ENCODE measurements at places on chromosomes 12 and 14.

GRCh38 chr14:23154964-23155587 lies 28.4 kb downstream of the SLC7A8 start:
- no peak for DNase-seq

DNA sequence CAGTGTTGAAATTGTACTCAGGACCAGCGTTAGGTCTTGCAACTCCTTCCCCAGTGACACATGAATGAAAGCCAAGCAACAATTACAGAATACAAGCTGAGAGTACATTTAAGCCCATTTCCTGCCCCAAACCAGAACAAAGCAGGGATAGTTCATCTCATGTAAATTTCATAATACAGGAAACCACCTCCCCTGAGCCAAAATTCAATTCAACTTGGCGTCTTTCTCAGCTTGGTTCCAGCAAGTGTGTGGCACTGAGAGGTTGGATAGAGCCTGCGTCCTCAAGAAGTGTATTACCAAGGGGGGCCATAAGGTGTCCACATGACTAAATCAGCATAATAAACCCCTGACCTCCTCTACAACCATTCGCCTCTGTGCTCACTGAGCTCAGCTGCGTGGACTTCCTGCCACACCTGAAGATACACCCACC lies 278.9 kb upstream of the CRY1 start:
- no peak for DNase-seq

DNA sequence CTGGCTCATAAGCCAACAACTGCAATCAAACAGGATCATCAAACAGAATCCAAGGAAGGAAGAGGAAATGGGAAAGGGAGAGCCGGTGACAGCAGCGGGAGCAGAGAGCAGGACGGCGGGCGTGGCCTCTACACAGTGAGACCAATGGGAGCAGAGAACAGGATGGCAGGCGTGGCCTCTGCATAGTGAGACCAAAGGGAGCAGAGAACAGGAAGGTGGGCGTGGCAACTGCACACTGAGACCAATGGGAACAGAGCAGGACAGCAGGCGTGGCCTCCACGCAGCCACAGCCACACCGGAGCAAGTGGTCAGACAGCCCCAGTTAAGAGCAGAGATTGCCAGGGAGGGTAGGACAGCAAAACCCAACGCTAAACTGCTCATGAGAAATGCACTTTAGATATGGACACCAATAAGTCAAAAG lies 16.4 kb downstream of the LRCOL1 start:
- DNase-seq, result peak; percentile 97

- DNase-seq, result no peak
Measured at GRCh38 chr14:105095236-105095805, 30.1 kb upstream of the GPR132 start.

- peak; percentile 28 for DNase-seq
Measured at GRCh38 chr12:13326076-13326475, 129.6 kb downstream of the EMP1 start.

DNA sequence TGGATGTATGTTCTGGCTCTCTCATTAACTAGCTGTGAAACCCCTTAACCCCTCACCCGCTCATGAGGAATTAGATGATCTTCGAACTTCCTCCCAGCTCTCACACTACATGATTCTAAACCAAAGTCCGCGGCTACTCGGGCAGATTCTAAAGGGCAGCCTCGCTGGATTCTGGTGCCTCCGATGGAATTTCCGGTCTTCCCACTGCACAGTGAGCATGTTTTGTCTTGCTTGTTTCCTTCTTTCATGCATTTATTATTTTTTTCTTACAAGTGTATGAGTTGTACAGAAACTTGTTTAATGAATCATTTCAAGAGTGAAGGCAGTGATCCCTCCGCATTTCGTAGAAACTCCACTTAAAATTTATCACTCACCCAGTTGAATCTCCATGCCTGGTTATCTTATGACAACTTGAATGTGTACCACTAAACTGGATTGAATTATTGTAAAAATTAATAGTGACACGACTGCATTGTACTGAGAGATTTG lies 4.5 kb upstream of the HCAR3 start:
- DNase-seq, result no peak

DNA sequence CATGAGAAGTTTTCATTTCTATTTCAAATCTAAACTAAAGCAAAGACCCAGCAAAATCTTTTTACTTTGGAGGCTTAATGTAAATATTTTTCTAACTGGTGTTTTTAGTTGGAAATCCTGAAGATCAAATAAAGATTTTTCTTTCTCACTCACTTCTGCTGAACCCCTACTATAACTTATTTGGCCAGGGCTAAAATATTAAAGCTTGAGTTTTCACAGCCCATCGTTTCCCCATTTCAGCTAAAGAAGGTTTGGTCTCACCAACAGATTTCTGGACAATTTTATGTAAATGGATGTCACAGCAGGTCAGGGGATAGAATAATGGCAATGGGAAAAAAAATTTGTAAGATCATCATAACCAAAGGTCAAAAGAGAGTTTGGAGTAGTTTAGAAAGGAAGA lies 92.7 kb upstream of the DCN start:
- no peak for DNase-seq

DNA sequence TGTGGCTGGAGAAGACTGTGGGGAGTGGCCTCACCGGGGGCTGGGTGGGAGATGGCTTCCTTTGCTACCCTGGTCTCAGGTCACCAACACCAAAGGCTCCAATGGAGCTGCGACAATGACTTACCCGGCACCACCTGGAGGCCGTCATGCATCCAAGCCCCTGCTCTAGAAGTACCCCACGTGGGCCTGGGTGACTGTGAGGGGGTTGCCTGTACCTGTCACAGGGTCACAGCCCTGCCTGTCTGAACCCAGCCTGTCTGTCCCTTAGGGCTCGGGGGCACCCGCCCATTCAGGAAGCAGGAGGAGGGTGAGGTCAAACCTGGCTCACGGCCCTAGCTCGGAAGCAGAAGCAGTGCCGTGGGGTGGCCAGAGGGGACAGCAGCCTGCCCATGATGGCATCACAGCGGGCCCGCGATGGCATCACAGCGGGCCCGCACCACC lies 18.9 kb downstream of the ABCB9 start:
- no peak for DNase-seq

- no peak for DNase-seq
Measured at GRCh38 chr12:114919479-114919878, 235.5 kb upstream of the TBX3 start.

DNA sequence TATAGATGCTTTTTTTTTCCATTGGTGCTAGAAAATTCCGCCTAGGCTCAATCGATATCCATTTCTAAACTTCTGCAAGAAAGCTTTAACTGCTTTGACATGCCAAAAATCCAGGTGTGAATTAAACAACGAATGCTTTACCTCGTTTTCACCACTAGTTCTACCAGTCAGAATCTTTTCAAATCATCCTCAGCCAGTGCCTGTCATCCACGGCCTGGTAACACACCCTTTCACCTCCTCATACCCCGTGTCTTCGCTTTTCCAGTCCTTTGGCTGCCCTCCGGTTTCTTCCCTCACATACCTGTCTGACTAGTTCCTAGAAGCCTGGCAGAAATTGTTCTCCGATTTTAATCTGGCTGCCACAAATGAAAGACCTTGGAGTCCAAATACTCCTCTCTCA lies 1.4 kb upstream of the PHC1 start:
- peak; percentile 15 for DNase-seq

- DNase-seq, result no peak
Measured at GRCh38 chr12:22283006-22283506, 51.5 kb downstream of the ST8SIA1 start.

DNA sequence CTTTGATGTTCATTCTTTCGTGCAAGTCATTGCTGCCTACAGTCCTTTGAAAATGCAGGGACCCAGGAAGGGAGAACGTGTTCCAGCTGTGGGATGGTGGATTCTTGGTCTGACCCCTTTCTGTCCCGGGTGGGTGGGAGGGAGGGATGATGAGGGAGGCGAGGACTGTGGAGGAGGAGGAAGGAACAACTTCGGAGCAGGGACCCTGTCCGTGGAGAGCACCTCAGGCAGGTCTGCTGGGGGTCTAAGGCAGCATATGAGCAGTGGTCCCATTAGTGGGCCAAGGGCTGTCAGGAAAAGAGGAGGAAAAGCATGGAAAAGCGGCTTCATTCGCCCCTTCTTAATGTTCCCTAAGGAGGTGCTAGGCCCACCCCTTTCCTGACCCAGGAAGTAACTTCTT lies 36.0 kb downstream of the CACNA2D4 start:
- no peak for DNase-seq

DNA sequence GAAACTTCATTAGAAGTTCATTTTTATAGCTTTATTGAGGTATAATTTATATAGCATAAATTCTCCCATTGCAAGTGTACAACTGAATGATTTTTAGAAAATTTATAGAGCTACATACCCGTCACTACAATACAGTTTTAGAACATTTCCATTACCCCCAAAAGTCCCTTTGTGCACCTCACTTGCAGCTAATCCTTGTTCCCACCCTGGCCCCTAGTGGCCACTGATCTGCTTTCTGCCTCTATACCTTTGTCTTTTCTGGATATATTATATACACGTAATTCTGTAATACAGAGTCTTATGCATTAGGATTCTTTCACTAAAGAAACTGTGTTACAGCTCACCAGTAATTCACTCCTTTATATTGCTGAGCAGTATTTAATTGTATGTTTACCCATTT lies 145.1 kb upstream of the DIO2 start:
- DNase-seq, result no peak

DNA sequence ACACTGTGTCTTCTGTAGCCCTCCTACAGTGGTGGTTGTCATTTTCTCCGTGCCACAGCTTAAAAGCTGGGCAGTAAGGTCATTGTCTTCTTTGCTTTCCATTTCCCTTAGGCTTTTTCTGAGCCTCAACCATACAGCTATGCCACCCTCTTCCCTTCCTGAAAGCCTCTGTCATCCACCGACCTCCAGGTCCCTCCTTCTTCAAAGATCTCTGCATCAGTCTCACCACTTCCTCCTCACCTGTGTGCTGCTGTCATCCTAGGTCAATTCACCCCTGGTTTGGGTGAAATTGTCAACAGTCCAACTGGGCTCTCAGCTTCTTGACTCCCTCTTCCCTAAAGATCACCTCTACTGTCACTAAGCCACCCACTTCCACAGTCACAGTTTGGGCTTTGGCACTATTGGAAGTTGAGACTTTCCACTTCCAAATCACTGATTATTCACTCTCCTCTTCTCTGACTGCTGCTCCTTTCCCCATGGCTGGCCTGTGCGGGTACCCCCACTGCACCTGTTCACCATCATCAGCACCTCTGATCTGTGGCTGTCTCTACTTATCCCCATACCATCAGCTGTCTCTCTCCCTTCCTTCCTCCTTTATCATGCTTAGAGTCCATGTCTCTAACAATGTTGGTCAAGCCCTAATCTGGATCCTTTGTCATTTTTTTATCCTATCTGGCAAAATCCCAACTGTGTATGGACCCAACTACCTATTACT lies 15.5 kb upstream of the TSPAN9 start:
- no peak for DNase-seq

- no peak for DNase-seq
Measured at GRCh38 chr14:31781578-31781977, 220.4 kb downstream of the NUBPL start.

DNA sequence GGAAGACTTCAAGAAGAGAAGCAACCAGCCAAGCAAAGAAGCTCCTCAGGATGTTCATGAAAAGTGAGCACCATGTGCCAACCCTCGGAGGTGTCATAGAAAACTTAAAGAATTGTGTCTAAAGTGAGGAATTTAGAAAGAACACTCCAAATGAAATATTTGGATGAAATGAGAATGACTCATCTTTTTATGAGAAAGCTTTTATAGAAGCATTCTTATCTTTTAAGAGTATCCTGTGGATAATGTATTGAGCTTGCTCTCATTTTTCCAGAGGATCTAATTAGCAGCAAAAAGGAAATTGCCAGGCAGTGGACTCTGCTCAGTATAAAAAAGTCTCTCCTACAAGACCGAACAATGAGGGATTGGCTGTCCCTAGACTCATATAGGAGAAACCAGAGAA lies 454.9 kb downstream of the LRIG3 start:
- no peak for DNase-seq

DNA sequence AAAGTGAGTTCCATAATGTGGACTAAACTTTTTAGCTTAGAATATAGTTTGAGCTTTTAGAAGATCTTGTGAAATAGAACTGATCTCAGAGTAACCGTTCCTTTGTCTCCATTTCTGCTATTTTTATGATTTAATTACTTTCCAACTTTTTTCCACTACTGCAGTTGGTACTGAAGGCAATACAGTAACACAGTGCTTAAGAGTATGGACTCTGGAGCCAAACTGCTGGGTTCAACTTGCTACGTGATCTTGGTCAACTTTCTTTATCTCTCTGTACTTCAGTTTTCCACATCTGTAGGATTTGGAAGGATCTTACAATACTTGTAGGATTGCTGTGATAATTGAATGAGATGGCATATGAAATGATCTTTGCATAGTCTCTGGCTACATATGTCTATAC lies 40.9 kb downstream of the ATXN7L3B start:
- DNase-seq, result no peak

- no peak for DNase-seq
Measured at GRCh38 chr14:79044894-79045624, 874.9 kb downstream of the NRXN3 start.

DNA sequence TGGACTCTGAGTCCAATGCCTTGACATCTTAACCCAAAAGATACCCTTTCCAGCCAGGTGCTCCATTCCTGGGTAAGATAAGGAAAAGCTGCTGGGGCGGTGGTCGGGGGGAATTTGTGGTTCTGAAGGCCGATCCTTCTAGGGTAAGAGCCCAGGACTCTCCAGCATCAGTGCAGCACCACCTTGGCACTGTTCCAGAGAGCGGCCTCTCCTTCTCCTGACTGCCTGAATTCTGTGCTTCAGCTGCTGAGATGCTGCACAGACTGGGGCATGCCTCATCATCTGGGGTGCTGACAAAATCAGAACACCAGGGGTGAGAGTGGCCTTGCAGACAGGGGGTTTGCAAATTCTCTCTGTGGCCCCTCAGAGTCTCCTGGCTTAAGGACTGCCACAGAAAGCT lies 87.5 kb downstream of the SPTB start:
- DNase-seq, result no peak

- DNase-seq, result no peak
Measured at GRCh38 chr14:80988192-80988591, 32.8 kb downstream of the TSHR start.

DNA sequence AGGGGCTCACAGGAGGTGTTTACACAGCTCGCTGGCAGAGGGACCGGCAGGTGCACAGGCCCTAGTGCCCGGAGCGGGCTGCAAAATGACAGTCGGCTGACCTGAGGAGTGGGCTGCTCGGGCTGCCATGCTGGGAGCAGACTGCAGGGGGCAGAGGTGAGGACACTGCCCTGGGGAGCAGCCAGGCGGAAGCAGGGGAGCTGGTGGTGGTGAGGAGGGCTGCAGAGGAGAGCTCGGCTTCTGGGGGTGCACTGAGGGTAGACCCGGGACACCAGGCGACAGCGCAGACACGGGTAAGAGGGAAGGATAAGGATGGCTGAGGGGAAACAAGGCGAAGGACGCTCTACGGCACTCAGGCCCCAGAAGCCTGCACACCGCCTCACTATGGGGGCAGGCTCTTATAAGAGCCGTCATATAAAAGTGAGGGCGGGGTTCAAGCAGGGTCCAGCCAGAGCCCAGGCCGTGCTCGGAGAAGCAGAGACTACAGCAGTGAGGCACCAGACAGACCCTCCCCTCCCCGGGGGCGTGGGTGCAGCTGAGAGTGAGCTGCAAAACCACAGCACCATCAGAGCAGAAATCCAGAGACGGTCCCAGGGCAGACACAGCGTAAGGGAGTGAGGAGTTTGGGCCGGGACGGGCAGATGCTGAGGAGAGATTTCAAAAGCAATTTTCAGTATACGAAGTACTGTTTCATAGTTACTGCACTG lies 62.5 kb downstream of the CCDC88C start:
- DNase-seq, result no peak

All from NCI-H2227 treated with DMSO at 0.1 percent for 48 hours (cell line).